ENCODE measurements at places on chromosomes 3 and 15.

- no peak for DNase-seq
Observed at GRCh38 chr15:29138260-29138659, 131.4 kb downstream of the NSMCE3 start.

- no peak for DNase-seq
Observed at GRCh38 chr3:140448001-140448400, 229.9 kb upstream of the TRIM42 start.

DNA sequence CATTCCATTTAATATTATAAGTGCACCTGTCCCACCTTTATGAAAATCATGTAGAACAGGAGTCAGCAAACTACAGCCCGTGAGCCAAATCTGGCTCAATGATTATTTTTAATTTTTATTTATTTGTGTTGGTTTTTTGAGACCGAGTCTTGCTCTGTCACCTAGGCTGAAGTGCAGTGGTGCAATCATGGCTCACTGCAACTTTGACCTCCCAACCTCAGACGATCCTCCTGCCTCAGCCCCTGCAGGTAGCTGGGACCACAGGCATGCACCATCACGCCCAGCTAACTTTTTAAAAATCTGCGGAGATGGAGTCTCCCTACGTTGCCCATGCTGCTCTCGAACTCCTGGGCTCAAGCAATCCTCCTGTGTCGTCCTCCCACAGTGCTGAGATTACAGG lies 42.0 kb downstream of the MYO1E start:
- no peak for DNase-seq

DNA sequence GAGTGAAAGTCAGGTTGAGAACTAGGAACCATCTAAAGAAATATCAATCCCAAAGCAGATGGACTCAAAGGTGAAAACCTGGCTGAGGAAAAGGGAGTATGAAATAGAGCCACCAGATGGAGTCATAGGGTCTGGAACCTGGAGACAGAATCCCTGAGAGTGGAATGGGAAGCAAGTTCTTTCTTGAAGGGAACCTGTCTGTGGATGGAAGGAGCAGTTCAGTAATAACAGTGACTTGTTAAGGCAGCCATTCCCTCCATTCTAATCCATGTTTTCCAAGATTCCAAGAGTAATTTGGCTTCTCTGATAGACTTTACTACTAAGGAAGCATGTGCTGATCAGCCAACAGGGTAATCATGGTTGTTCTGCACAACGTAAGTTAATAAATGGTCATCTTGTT lies 22.5 kb upstream of the AQP9 start:
- DNase-seq: no peak
